Fibroblast of lung (primary cell): ENCODE measurements at places on chromosomes 16 and 17. TPM values are rescaled to one million over a fixed set of nuclear protein-coding genes. Genes with fewer than 3 reads are reported as not detected.

TBC1D3E gene
- not detected in 2 replicates for polyA plus RNA-seq

GNGT2 gene
- 3.7 TPM in 1 of 2 replicates, not detected in the other for polyA plus RNA-seq

CMTM3 gene
- 14.9 and 18.6 TPM in 2 replicates for polyA plus RNA-seq

KRT33A gene
- not detected in 2 replicates for polyA plus RNA-seq

- DNase-seq: peak; percentile 9
- H3K4me3 ChIP-seq: peak overlapping the region; percentile 97
- peak overlapping the region; percentile 98 for H3K27ac ChIP-seq
- H3K36me3 ChIP-seq: peaks cover 2% of the 10 kb centered on the region
- H3K27me3 ChIP-seq: no peaks in the 10 kb centered on the region
- peaks cover 5% of the 10 kb centered on the region for H3K4me1 ChIP-seq
Observed at GRCh38 chr16:30697264-30698138, 1.5 kb upstream of the SRCAP start.

- DNase-seq: peak; percentile 62
- no peaks in the 10 kb centered on the region for H3K36me3 ChIP-seq
- peaks cover 11% of the 10 kb centered on the region for H3K4me1 ChIP-seq
- no peaks in the 10 kb centered on the region for H3K27me3 ChIP-seq
Observed at GRCh38 chr16:82043680-82044584, 8.9 kb downstream of the HSD17B2 start.

DNA sequence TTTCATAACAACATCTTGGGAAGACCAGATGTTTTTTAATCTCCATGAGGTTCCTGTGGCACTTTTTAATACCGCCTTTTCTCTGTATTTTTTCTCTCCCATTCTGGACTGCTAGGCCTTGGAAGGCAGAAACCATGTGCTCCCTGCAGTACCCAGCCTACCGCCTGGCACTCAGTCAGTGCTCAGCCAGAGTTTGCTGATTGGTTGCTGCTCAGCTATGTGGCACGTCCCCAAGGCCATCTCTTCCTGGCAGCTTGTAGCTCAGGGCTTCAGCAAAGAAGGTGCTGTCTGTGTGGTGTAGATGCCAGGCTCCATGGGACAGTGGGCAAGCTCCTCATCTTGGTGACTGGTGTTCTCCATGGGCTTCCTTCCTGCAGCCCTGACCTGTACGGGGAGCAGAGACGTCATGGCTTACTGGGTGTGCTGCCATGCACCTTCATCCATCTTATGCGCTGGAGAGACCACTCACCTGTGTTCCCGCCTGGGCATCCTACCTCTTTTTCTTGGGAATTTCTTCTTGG lies 86.7 kb downstream of the CLEC16A start:
- no peaks in the 10 kb centered on the region for H3K27me3 ChIP-seq
- no peak for DNase-seq
- H3K36me3 ChIP-seq: no peaks in the 10 kb centered on the region
- no peak overlapping the region for H3K27ac ChIP-seq
- no peak overlapping the region for H3K4me3 ChIP-seq

- H3K4me1 ChIP-seq: no peaks in the 10 kb centered on the region
- peaks cover 35% of the 10 kb centered on the region for H3K36me3 ChIP-seq
- peak; percentile 78 for DNase-seq
- no peak overlapping the region for H3K4me3 ChIP-seq
- H3K27ac ChIP-seq: no peak overlapping the region
Observed at GRCh38 chr16:69935278-69935711, 15.8 kb upstream of the CLEC18A start.

GRCh38 chr17:30922235-30923030 lies 688 bp downstream of the ADAP2 start:
- H3K27me3 ChIP-seq: peaks cover 2% of the 10 kb centered on the region
- no peak for DNase-seq
- peaks cover 10% of the 10 kb centered on the region for H3K4me1 ChIP-seq
- peak overlapping the region; percentile 25 for H3K4me3 ChIP-seq

DNA sequence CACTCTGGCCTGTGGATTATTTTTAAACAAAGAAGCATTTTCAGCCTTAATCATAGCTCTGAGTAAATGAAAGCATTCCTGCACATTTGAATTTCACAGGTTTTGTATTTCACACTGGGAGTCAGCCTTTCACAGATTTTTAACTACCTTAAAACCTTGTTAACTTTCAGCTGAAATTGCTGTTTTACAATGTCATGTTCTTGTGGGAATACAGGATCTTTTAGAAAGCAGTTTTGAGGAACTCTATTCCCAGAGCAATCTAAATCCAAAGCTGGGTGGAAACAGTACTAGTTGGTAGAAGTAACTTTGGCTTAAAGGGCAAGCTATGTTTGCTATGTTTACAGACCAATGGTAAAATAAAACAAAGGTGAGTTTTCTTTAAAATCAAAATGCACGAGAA lies 600.6 kb downstream of the KCNJ2 start:
- no peak overlapping the region for H3K4me3 ChIP-seq
- no peak overlapping the region for H3K27ac ChIP-seq
- peak; percentile 3 for DNase-seq
- H3K36me3 ChIP-seq: no peaks in the 10 kb centered on the region
- H3K4me1 ChIP-seq: no peaks in the 10 kb centered on the region
- H3K27me3 ChIP-seq: no peaks in the 10 kb centered on the region

DNA sequence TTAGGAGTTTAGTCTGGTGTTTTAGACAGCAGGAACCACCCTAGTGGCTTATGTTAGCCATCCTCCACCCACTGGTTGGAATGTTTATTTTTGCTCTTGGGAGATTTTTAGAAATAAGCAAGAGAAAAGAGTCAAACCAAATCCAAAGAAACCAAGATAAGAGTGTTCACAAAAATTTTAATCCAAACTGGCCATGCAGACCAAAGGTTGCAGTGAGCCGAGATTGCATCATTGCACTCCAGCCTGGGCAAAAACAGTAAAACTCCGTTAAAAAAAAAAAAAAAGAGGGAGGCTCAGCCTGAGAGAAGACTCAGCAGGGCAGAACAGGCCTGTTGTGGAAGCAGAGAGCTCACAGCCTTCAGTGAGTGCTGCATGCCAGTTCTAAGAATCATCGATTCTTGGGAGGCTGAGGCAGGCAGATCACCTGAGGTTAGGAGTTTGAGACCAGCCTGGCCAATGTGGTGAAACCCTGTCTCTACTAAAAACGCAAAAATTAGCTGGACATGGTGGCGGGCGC lies 12.2 kb upstream of the C16orf54 start:
- H3K4me1 ChIP-seq: no peaks in the 10 kb centered on the region
- H3K4me3 ChIP-seq: no peak overlapping the region
- DNase-seq: peak; percentile 62
- H3K27me3 ChIP-seq: no peaks in the 10 kb centered on the region
- no peak overlapping the region for H3K27ac ChIP-seq

- H3K36me3 ChIP-seq: no peaks in the 10 kb centered on the region
- no peak overlapping the region for H3K4me3 ChIP-seq
- no peak for DNase-seq
Observed at GRCh38 chr16:3050487-3050886, 4.1 kb downstream of the MMP25 start.

- no peak overlapping the region for H3K27ac ChIP-seq
- H3K36me3 ChIP-seq: no peaks in the 10 kb centered on the region
- H3K4me3 ChIP-seq: peak overlapping the region; percentile 96
Observed at GRCh38 chr16:56518425-56518824, 1.4 kb downstream of the BBS2 start.

DNA sequence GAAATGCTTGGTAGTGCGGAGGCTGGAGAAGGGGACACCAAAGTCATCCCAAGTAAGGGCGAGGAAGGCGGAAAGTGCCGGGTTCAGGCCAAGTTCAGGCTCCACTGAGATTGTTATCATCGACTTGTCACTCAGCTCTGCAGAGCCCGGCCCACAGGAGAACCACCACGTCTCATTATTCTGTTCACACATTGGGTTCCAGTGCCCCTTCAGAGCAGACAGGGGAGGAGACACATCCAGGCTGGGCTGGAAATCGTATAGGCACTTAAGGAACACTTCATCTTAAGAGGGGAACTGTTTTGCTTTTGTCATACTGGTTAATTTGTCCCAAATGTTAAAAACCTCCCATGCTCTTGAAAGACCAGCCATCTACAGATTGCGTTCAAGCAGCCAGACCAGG lies 118.3 kb upstream of the ADAMTS18 start:
- DNase-seq: no peak
- H3K27me3 ChIP-seq: no peaks in the 10 kb centered on the region
- no peak overlapping the region for H3K4me3 ChIP-seq
- no peaks in the 10 kb centered on the region for H3K4me1 ChIP-seq
- H3K27ac ChIP-seq: no peak overlapping the region

DNA sequence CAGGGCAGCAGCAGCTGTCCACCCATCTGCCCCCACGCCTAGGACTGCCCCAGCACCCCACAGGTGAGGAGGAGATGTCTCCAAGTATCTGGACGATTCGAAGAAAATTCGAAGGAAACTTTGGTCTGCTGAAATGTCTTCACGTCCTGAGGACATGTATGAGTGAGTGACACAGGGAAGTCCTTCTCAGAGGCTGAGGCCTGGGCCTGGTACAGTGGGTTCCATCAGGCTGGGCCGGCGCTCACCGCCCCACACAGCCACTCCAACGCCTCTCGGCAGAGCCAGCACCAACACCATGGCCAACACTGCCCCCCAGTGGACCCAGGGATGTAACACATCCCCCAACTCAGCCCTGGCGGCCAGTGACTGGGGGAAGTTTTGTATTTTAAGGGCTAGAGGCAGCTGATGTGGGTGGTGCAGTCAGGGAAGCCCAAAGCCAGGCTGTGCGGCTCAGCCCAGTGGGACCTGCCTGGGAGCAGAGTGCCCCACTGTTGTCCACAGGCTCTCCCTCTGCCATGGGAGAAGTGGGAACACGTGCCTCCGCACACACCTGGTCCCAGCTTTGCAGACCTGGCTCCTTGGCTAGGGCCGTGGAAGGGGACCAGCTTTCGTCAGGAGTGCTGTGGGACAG lies 55.8 kb upstream of the FASN start:
- H3K27ac ChIP-seq: no peak overlapping the region
- no peak overlapping the region for H3K4me3 ChIP-seq
- DNase-seq: peak; percentile 36
- H3K27me3 ChIP-seq: no peaks in the 10 kb centered on the region
- H3K4me1 ChIP-seq: no peaks in the 10 kb centered on the region

DNA sequence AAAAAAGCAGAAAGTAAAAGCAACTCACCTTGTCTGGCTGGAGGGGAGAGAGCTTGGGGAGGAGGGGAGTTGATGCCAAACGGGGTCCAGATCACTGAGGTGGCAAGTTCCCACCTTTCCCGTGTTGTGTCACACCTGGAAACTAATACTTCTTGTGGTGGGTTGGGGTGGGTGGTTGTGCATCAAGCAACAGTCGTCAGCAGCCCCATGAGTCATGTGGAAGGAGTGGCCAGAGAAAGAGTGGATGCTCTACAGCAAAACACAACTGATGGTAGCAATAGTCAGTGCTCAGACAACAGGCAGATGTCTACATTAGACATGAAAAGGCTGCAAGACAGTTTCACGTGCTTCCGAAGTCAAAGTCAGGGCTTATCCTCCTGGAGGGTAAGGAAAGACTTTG lies 35.4 kb downstream of the ARSG start:
- DNase-seq: no peak
- H3K36me3 ChIP-seq: no peaks in the 10 kb centered on the region
- no peaks in the 10 kb centered on the region for H3K4me1 ChIP-seq
- H3K27ac ChIP-seq: no peak overlapping the region
- no peak overlapping the region for H3K4me3 ChIP-seq
- no peaks in the 10 kb centered on the region for H3K27me3 ChIP-seq

DNA sequence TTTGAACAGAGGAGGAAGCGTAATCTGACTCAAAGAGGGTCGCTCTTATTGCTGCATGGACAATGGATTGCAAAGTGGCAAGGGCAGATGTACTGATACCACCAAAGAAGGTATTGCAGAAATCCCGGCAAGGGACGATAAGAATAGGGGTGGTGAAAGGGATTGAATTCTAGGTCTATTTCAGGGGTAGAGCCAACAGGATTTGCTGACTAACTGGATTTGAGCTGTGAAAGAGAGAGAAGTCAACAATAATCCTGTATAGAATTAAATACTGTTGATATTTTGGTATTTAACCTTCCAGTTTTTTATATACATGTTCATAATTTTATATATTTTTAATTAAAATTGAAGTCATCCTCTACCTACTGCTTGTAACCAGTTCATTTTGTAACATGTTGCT lies 19.4 kb upstream of the ABCA3 start:
- H3K4me3 ChIP-seq: no peak overlapping the region
- DNase-seq: no peak
- no peaks in the 10 kb centered on the region for H3K4me1 ChIP-seq
- no peaks in the 10 kb centered on the region for H3K27me3 ChIP-seq

DNA sequence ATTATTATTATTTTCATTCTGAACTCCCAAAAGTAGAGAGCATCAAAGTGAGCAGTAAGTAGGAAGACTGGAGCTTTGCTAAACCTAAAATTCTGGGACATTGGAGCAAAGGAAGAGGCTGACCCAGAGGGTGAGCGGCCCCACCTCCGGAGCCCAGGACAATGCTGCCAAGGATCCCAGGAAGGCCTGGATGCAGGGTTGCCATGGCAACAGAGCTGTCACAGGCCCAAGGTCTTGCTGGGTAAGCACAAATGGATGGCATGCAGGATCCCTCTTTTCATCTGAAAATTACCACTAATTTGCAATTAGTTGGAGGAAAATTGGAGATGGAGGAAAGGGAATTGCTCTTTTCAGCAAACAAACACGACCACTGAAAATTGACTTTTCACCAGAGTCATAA lies 457.9 kb upstream of the CDH5 start:
- H3K4me3 ChIP-seq: no peak overlapping the region
- H3K36me3 ChIP-seq: no peaks in the 10 kb centered on the region
- DNase-seq: no peak
- no peaks in the 10 kb centered on the region for H3K27me3 ChIP-seq
- no peaks in the 10 kb centered on the region for H3K4me1 ChIP-seq

DNA sequence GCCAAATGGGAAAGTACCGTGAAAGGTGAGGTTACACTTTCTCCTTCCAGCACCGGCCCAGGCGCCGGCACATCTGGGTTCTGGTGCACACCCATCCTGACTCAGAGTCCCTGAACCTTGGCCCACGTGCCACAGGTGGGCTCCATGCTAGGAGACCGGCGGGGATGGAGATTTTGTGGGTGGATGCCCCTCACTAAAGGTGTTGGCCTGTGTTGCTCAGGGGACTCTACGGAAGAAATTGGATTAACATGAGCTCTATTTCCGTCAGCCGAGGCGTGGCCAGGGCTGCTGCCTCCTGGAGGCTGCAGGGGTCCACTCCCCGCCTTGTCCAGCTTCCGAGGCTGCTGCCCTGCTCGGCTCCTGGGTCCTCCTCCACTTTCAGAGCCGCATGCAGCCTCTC lies 30.8 kb downstream of the FBXO31 start:
- DNase-seq: no peak
- no peak overlapping the region for H3K27ac ChIP-seq
- peaks cover 3% of the 10 kb centered on the region for H3K4me1 ChIP-seq
- H3K4me3 ChIP-seq: no peak overlapping the region
